Fibroblast of lung (primary cell): ENCODE measurements at places on chromosomes 1 and 21.

DNA sequence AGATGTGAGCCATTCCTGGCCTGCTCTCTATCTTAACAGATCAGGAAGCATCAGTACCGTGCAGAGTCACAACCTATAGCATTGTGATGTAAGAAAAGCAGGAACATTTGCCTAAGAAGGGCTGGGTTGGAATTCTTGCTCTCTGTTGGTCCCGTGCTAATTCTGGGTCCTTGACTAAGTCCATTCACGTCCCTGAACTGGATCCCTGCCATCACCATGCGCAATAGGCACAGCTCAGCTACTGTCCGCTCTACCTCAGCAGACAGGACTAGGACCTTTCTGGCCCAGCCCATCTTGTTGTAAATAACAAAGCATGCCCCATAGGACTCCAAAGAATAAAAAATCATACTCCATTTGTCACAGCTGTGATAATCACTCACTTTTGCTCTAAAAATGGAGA, 175.0 kb downstream of the RGS7 start:
- no peak for DNase-seq

DNA sequence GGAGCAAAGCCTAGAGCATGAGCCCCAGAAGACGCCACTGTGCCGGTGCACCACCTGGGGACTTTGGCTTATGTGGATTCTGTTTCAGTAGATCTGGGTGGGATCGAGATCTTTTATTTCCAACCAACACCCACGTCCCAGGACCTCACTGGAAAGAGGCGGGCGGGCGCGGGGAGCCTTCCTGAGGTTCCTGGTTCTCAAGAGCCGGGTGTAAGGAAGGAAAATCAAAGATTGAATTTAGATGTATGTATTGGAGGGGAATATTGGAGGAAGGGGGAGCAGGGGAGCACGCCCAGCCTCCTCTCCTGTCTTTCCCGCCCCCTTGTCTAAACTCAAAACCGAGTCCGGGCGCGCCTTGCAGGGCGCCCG, 6.2 kb upstream of the OLIG2 start:
- no peak for DNase-seq

- DNase-seq, result no peak
These were observed 25.9 kb upstream of the EPS8L3 start for GRCh38 chr1:109789551-109790180.

DNA sequence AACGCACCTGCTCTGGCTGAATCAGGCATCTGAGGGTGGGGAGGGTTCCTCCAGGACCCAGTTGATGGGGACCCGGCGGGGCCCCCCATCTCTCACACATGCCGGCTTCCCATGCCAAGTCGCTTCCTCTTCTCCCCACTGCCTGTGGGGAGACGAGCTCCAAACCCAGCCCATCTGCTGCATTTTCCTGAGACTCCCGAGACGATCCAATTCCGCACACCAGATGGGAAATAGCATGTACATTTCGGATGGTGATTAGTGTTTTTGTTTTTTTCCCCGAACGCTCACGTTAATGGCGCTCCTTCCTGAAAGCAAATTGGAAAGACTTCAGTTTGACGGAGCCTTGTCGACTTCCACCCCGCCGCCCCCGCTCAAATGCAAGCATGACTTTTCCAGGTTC, 13.2 kb upstream of the GRIK3 start:
- no peak for DNase-seq

GRCh38 chr1:221727146-221728036, 14.5 kb downstream of the DUSP10 start:
- DNase-seq, result no peak

DNA sequence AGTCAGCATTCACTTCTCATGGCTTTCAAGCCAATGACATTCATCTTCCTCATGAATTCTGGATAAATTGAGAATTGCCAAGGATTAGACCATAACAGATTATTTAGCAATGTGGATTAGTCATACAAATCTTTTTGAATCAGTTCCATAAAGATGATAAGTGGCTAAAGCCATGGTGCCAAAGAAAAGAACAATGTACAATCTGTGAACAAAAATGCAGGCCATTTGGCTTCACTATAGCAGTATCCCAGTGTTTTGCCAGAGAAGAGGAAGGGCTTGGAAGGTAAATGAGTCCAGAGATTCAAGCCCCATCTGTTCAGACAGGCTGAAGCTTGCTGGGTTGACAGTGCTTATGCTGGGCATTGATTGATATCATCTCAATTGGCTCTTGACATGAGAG, 376.4 kb upstream of the LRRC7 start:
- DNase-seq, result peak; percentile 39

GRCh38 chr1:19734056-19734455, 65.7 kb downstream of the TMCO4 start:
- DNase-seq, result no peak

DNA sequence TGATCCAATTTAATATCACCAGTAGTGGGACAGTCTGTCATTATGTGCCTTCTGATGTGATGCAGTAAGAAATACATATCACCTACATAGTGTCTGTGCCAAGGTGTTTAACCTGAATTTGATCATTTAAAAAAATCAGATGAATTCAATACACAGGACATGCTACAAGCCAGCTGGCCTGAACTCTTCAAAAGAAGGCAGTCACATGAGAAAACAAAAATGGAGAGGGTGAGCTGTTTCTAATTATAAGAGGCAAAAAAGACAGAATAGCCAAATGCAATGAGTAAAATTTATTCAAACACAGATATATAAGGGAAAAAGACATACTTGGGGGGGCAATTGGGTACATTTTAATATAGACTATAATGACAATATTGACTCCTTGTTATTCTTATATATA, 66.5 kb downstream of the ST3GAL3 start:
- DNase-seq, result no peak

DNA sequence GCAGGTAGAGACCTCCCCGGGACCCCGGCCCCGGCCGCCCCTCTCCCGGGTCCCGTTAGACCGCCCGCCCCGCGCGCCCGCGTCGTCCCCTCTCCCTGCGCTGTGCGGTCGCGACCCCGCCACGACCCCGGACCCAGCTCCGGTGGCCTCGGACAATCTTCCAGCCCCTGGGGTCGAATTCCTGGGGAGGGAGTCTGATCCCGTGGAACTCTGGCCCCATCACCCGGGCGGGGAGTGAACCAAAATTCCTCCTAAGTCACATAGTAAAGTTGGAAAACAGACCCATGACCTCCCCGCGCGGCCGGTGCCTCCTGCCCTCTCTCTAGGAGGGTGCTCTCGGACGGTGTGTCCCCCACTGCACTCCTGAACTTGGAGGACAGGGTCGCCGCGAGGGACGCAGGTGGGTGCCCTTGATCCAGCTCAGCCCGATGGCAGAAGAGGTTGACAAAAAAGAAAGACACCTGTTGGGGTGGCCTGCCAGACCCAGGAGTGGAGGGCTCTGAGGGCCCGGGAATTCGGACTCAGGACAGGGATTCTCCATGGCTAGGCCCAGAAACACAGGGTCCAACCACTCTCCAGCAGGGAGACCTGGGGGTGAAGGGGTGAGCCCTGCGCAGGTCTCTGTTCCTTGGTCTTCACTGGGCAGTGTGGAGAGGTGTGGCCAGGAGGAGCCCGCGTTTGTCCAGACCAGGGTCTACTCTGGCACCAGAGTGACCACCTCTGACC, 451 bp downstream of the ADAMTSL4 start:
- no peak for DNase-seq

GRCh38 chr1:178912597-178912996, 41.7 kb upstream of the ANGPTL1 start:
- no peak for DNase-seq

DNA sequence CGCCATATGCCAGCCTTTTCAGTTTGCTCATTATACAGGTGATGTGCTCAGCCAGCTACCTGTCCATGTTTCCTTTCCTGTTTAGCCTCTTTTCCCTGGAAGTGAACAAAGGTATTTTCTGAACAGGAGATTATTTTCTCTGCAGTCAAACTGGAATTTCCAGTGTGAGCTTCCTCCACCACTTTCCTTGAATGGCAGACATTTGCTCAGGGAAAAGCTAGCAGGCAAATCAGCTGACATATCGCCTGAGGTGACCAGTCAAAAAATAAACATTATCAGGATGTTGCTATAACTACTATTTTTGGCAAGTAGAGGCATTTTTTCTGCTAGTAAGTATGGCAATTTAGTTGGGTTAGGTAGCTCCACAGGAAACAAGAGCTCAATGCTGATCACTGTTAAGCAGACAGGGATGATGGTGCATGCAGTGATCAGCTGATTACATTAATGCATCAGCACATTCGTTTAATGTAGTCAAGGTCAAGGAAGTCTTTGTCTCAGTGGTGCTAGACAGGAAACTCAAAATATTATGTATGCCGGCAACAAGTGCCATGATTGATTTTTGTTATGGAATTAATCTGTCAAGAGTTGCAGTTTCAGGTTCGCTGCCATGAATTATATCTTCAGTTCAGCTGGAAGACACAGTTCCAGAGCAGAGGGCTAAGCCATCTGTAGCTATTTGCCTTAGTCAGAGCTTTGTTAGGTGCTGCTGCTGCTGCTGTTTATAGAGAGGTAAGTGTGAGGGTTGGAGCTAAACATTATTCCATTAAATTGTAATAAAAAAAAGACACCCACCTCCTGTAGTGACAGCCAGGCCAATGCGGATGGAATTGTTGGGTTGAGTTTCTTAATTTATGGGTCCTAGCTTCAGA, 179.7 kb upstream of the ST6GALNAC5 start:
- DNase-seq, result no peak

DNA sequence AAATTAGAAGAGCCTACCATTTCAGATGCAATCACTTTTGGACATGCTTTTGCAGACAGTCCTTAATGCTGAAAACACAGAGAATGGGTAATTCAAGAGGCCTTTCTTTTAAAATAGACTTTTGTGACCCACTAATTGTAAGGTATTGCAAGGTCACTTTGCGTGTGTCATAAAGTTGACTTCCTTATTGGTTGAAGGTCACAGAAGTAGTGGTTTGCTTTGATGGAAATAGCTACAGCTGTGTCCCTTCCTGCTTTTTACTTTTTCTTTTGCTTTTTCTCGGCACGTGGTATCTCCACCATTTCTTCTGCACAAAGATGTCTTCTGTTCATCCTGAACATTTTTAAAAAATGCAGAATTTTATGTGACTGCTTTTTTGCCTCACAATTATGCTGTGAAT, 146.8 kb downstream of the DYRK1A start:
- no peak for DNase-seq

DNA sequence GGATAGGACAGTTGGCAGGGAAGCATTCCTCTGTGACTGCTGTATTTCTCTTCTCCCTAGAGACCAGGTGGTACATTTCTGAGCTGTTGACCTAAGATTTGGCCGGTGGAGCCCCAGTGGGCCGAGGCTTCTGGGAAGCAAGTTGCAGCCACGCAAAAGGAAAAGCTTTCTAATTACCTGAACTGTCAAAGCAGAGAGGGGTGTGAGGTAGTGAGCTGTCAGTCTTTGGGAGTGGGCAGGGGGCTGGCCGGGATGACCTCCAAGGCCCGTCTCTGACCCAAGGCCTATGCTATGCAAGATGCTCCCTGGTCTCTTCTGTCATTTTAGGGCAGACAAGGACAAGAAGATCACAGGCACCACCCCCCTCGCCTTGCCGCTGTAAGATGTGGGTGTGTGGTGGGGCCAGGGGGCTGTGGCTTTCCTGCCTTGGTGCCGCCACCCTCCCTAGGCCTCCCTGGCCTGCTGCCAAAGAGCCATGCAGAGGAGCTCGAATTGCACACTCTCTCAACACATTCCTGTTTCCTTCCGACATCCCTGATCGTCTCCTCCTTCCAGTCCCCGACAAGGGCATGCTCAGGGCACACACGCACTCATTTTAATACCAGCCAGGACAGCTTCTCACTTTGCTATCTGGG, 7.7 kb downstream of the PADI1 start:
- DNase-seq, result peak; percentile 83

- no peak for DNase-seq
These were observed 18.3 kb upstream of the MAB21L3 start for GRCh38 chr1:116092752-116093489.

GRCh38 chr1:240936911-240937668, 325.1 kb upstream of the GREM2 start:
- no peak for DNase-seq

DNA sequence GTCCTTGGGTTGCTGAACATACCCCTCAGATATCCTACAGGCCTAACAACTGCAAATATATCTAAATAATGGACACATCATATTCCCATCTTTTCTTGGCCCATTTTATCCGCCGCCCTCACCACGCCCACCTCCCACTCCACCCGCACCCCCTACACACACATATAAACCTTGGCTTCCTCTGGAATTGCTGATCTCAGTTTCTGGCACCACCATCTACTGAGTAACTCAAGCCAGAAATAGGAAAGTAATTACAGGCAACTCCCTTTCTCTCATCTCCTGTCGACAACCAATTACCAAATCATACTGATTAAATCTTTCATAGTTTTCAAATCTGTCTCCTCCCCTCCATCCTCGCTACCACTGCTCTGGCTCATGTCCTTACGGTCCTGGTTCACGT, 4.7 kb downstream of the RGS8 start:
- no peak for DNase-seq

- DNase-seq, result no peak
These were observed 30.4 kb upstream of the CYP4B1 start for GRCh38 chr1:46768445-46768844.

DNA sequence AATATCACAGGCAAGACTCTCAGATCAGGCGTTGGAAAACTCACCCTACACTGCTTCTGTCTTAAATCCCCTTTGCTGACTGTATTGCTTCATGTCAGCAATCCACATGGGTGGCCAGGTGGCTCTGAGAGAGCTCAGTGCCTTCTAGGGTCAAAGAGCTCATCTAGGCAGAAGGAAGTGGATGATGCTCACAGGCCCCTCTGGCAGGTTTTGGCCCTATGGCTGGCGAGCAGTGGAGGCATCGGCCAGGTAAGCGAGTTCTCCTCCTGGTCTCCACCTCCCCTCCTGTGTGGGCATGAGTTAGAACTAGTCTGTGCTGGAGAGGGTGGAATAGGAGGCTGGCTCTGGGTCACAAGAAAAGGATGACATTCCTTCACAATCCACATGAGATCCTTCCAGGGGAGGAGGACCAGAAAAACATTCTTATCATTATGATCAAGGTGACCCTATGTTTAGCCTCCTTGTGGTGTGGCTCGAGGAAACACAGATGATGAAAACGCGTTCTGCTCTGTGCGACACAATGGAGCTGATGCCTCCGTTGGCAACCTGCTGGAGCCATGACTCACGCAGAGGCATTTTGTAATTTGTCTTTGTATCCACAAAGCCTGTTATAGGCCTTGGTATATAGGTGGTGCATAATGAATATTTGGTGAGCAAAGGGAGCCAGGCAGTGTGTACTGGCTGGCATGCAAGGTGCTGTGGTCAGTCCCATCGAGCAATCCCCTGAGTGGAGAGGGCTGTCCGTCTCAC, 264.6 kb upstream of the RAB4A start:
- DNase-seq, result peak; percentile 57
